ENCODE measurements at places on chromosomes 1 and 21.

DNA sequence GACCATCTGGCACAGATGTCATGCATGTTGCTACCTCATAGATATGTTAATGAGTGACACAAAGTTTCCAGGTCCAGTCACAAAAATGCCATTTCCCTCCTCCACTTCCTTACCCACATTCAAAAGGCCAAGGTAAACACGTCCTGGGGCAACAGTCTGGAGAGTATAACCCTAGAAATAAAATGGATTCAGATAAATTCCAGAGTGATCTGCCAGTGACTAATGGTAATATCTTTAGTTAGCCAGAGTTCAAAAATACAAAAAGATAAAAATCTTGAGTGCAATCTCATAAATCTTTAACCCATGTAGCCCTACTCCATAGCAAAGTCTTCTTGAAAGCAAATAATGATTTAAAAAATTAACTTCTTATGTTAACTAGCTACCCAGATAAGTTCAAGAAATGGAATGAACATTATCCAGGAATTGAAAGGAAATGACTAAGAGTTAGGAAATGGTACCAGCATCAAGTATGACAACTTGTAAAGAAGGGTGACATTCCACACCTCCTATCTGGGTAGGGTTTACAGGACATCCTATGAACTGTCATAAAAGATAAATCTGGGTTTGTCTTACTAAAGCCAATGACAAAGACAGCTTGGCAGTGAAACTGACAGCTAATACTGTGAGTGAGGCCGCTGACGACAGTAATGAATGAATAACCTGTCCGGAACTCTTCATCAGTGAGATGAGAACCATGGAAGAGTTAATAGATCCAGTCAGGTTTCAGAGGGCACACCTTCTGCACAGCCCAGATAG is 18.1 kb downstream of the RGS2 start:
- DNase-seq = no peak

GRCh38 chr1:166905900-166906299 is 29.8 kb upstream of the TADA1 start:
- DNase-seq = no peak

DNA sequence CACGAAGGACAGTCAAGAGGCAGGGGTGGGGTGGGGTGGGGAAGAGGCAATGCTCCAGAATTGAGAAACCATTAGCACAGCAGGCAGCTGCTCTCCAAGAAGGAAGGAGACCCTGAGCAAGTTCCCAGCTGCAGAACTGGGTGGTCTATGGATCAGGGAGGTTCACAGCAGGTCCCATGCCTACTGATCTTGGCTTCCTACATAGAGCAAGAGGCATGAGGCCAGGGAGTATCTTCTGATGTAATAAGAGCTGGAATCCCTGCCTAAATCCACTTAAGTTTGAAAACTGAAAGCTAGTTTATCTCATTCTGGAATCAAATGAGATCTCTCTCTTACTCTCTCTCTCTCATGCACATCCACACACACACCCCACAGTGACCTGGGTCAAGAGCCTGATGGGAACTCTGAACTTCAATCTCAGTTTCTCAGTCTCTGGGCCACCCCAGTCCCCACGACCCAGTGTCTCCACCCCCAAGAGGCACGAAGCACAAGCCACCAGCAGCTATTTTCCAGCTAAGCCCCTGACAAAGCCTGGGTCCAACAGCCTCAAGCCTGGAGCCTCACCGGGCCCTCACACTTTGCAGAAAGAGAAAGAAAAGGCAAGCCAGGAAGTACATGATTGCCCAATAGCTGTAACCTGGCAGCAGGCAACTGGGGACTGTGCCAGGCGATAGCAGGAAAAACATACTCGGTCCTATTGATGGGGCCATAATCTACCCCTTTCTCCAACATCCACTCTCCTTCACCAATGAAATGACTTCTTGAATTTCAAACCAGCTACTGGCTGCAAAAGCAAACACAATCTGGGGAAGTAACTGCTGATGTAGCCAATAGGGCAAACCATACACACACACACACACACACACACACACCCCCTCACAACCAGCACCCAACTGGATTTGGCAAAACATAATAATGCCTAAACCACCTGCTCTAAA is 2.2 kb downstream of the NUAK2 start:
- DNase-seq = no peak

- no peak for DNase-seq
These were observed 22.1 kb downstream of the MRAP start for GRCh38 chr21:32320726-32321125.

DNA sequence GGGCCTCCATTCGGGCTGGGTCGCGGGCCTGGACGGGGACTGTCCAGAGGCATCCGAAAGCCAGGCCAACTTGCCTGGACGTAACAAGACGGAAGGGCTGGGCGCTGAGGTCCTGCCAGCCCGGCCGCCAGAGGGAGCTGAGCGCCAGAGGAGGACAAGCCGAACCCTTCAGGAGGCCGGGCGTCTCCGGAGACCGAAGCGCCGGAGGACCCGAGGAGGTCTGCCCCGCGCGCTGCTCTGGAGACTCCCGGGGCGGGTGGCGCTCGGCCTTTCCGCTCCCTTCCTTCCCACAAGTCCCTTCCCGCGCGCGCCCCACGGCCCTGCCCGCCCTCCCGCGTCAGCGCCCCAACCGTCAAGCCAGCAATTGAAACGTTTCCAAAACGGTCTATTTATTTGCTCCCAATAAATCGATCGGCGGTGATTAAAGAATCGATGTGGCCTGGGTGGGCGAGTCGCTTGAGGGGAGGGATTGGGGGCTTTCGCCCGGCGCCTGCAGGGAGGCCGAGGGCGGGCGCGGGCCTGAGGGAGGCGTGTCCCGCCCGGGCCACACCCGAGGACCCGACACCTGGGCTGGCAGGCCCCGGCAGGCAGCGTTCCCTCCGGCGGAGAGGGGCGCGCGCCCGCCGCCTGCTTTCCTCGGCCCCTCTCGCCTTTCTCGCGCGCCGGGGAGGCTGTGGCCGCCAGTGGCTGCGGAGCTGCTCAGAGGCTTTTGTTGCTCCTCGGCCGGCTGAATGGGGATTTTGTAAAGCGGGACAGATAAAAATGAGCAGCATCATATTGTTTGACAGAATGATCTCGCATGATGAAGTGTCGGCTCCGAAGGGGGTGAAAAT is 5.2 kb upstream of the FOXD3 start:
- no peak for DNase-seq

- no peak for DNase-seq
These were observed 15.8 kb downstream of the MYOM3 start for GRCh38 chr1:24096009-24096738.

- DNase-seq = no peak
These were observed 7.5 kb upstream of the RAB29 start for GRCh38 chr1:205782627-205783432.

DNA sequence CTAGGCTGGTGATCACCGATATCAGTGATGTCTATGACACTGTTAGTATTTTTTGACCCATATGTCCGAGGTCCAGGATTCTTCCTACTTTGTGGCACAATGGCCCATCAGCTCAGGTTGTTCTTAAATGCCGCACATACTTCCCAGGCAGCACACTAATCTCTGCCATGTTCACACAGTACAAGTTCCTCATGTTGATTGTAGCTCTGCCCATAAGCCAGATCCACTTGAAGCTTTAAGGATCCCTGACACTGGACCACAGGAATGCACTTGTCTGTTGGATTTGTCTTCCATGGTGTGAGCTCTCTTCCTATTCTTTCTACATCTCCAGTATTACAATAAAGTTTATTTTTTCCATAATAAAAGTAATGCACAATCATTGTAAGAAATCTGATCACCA is 69.5 kb downstream of the DDX20 start:
- DNase-seq = no peak

- DNase-seq = no peak
These were observed 49.5 kb upstream of the LYPLAL1 start for GRCh38 chr1:219124163-219124562.

- no peak for DNase-seq
These were observed 51.0 kb downstream of the BACH1 start for GRCh38 chr21:29349702-29350101.

DNA sequence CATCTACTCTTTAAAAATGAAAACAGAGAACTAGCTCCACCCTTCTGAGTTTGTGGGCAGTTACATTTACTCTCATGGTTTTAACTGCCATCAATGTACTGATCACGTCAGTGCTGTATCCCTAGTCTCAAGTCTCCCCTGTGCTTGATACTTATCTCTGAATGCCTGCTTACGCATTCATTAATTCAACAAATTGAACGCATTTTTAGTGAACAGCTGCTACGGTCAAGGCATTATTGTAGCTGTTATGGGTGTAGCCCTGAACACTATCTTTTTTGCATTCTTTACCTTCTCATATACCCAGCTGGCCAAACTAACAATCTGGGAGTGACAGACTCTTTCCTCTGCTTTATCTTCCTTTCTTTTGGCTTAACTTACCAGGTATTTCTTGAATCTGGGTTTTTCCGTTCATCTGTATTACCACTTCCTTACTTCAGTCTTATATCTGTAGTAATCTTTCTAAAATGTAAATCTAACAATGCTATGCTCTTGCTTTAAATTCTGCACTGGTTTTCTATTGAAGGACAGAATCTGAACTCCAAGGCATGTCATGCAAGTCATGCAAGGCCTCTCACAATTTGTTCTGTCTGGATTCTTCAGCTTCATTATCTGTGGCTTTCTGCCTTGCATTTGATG is 33.3 kb downstream of the SMG7 start:
- DNase-seq = no peak

GRCh38 chr1:20339811-20340457 is 49.3 kb downstream of the VWA5B1 start:
- no peak for DNase-seq

- no peak for DNase-seq
These were observed 380.8 kb downstream of the NPHP4 start for GRCh38 chr1:5611431-5611830.

- DNase-seq = no peak
These were observed 23.1 kb upstream of the ERI3 start for GRCh38 chr1:44377925-44378784.

GRCh38 chr1:16149146-16149545 is 6.7 kb downstream of the EPHA2 start:
- no peak for DNase-seq

DNA sequence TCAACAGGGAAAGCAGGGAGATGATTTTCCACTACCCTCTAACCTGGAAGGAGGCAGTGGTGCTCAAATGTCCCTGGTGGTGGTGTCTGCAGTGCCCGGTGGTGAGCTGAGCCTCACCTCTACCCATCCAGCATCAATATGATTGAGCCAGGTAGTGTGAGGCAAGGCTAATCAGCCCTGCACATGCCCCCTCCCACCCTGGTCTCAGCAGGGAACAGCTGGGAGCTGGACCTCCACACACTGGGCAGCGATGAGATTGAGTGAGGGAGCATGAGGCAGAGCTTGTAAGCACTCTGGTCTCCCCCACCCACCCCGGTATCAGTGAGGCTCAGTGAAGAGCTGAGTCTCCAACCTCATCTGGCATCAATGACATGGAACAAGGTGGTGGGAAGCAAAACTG is 634.3 kb downstream of the PTPRU start:
- DNase-seq = no peak

DNA sequence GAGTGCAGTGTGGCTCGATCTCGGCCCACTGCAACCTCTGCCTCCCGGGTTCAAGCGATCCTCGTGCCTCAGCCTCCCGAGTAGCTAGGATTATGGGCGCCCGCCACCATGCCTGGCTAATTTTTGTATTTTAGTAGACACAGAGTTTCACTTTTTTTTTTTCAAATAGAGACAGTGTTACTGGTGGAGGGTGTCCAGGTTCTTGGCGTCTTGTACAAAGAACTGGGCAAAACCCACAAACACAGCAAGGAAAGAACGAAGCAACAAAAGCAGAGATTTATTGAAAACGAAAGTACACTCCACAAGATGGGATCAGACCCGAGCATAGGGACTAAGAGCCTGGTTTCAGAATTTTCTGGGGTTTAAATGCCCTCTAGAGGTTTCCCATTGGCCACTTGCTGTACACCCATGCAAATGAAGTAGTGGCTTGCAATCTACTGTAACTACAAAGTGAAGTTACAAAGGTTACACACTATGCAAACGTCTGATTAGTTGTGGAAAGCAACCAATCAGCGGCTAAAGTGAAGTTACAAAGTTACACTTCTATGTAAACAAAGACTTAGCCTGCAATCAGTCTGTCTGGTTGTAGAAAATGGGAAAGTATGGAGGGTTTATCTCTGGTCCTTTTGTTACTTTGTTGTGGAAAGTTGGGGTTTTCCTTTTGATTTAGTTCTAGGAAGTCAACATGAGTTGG is 199.1 kb downstream of the DYRK1A start:
- no peak for DNase-seq

DNA sequence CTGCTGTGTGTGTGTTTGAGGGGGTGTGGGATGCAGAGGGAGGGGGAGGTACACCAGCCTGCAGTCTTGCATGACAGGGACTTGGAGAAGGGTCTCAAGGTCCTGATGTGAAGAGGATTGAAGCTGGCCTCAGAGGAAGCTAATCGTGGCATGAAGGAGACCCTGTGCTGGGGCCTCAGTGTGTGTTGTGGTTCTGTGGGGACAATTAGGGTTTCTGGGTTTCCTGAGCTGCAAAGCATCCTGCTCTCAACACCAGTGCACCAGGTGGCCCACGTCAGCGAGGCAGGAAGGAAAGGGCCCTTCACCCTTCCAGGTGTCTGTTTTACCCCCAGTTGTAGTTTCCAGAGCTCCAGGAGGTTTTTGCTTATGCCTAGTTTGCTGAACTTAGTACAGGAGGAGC is 52.8 kb downstream of the TENT5C start:
- DNase-seq = no peak

- no peak for DNase-seq
These were observed 515.1 kb downstream of the OMA1 start for GRCh38 chr1:58031416-58031815.

- DNase-seq = no peak
These were observed 69.8 kb downstream of the KCNT2 start for GRCh38 chr1:196538473-196538872.

Data from stimulated activated CD8-positive, alpha-beta memory T cell treated with anti-CD3 and anti-CD28 coated beads, Interleukin-4, amount 100 ng/mL, for 1 hour (primary cell).